Amygdala (tissue), 56 donors: ENCODE measurements at places on chromosomes 3 and 15.

GRCh38 chr3:130342821-130343661 is 2.4 kb upstream of the COL6A5 start:
- no peak for DNase-seq

DNA sequence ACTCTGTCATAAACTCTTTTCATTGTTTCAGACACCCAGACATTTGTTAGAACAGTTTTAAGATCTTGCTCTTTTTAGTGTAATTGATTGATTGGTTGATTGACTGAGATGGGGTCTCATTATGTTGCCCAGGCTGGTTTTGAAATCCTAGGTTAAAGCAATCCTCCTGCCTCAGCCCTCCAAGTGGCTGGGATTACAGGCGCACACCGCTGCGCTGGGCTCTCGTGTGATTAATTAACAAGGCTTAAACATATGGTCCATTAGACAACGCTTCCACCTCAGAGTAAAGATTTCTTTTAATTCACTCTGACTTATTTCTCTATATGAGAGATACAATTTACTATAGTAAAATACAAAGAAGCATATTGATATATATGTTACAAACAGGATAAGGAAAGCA is 114.0 kb upstream of the C2CD4B start:
- no peak for DNase-seq

DNA sequence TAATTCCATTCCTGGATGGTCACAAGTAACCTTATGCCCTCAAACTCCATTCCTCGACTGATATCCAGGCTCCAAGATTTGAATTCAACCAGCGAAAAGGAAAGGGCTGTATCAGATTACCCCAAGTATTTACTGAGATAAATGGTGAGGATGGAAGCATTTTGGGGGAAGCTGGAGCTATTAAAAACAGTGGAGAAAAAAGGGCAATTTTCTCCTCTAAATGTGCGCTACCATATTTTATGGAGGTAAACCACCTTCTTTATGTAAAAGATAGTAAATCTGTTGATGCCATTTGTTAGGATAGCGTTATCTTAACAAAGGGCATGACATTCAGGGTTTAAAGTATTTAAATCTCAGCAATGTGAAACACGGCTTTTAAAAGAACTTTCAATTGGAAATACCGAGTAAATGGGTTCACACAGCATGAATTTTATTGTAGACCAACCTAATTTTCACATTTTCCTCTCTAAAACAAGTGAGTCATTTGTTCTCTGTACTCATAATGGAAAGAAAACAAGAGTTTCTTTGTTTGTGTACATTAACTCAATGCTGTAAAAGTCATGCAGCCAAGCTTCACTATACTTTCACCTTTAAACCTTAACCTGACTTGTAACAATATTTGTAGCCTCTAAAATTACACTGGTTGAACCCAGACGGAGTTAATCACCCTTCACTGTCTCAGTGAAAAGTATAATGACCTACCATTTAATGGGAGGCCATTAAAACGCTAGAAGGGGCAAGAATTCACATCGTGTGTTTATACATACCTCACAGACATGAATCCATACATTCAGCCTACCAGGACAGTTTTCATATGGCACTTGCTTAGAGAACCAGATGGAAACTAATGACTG is 773.4 kb downstream of the ROBO1 start:
- no peak for DNase-seq

- no peak for DNase-seq
Observed at GRCh38 chr3:59118928-59119327, 69.1 kb upstream of the CFAP20DC start.

DNA sequence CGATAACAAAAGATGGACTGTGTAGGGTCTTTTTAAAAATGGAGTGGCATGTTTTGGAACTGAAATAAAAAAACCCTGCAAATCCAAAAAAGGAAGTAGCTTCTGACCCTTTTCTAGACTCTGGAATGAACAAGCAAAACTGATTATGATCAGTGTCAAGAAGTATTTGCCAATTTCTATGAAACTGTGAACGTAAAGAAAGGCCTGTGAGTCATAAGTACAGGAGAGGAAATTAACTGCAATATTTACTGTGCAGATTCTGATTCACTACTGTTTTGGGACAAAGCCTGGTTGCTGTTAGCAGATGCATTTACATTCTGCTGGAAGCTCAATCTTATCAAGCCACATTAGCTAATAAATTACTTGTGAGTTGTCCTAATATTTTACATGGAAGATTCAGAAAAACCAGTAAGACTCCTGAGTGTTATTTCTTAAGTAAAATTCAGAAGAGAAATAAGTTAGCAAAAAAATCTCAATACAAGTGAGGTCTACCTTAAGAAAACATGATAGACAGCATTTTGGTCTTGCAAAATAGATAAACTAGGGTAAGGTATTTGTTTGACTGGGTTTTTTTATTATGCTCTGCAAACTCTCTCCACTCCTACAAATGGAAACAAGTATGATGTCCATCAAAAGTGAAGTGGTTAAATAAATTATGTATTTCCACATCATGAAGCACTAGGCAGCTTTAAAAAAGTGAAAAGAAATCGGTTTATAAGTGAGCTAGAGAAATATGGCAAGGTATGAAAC is 90.2 kb upstream of the LMOD3 start:
- DNase-seq = no peak

- no peak for DNase-seq
Observed at GRCh38 chr3:126274735-126275619, 82.2 kb downstream of the KLF15 start.

GRCh38 chr15:35115155-35115725 is 30.1 kb upstream of the NANOGP8 start:
- DNase-seq = no peak

DNA sequence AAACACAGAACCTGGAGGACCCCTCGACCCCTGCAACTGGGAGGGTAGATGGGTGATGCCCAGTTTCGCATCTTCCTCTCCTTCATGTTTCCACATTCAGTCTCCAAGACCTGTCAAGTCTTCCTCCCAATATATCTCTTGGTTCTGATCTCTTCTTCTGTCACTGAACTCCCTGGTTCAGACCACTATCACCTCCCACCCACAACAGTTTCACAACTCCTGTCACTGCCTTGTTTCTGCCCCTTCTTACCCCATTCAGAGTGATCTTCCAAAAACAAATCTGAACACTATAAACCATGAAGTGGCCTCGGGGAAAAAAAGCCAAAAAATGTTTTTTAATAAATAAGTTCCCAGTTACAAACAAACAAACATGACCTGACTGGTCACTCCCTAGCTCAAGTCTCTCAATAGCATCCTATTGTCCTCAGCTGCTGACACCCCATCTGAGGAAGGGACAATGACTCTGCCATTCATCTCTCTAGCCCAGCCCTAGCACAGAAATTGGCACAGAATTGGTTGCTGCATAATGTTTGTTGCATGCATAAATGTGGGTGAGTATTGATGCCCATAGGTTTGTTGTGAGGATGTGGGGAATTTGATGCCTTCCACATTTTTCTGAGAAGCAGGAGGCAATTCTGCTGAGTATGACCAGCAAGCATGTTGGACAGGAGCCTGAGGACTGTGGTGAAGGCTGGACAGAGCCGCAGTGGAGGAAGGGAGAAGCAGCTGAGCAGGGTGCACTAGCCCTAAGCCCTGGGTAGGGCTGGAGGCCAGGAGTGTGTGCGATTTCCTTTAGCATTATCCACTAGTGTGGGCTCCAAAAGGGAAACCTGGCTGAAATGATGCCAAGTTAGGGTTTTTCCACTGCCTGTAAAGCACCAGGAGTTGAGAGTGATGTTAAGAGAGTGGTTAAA is 12.2 kb upstream of the XYLB start:
- DNase-seq = no peak

GRCh38 chr3:114556657-114557213 is 262.9 kb downstream of the TIGIT start:
- no peak for DNase-seq

DNA sequence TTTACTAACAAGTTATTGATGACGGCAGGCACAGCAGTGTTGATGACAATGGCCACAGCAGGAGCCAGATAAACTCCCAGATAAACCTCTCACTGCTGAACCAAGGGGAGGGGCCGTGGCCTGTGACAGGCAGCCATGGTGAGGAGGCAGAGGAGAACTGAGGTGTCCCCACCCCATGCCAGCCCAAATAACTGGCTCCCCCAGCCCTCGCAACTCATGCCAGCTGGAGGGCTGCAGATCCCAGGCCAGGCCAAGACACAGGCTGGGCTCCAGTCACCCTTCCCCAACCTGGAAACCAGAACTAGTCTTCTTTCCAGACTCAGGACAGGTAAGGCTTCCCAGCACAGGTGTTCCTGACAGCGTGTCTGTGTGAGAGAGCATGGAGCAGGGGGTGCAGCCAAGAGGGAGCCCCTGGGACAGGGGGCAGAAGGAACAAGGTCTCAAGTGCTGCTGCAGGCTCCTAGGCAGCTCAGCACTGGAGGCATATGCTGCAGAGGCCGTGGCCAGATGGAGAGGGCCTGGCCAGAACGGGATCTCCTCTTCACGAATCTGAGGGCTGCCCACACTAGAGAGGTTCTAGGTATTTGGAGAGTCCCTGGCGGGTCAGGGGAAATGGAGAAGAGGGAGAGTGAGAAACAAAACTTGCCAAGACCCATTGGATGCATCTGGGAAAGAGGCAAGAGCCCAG is 15.9 kb downstream of the PLA2G4F start:
- DNase-seq = no peak

DNA sequence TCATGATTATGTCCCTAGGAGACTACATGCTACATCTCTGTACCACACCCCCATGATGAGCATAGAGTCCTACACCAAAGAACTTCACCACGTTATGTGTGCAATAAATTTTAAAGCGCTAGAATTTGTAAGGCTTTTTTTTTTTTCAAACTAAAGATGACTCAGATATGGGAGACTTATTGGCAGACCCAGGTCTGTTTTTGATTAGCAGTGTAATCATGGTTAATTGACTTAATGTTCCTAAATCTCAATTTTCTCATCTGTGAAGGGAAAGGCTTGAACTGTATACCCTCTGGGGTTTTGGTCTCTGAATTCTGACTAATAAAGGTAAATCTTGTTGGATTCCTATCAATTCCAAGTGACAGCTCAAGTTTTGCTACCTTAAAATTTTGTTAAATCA is 26.4 kb downstream of the ABI3BP start:
- no peak for DNase-seq

DNA sequence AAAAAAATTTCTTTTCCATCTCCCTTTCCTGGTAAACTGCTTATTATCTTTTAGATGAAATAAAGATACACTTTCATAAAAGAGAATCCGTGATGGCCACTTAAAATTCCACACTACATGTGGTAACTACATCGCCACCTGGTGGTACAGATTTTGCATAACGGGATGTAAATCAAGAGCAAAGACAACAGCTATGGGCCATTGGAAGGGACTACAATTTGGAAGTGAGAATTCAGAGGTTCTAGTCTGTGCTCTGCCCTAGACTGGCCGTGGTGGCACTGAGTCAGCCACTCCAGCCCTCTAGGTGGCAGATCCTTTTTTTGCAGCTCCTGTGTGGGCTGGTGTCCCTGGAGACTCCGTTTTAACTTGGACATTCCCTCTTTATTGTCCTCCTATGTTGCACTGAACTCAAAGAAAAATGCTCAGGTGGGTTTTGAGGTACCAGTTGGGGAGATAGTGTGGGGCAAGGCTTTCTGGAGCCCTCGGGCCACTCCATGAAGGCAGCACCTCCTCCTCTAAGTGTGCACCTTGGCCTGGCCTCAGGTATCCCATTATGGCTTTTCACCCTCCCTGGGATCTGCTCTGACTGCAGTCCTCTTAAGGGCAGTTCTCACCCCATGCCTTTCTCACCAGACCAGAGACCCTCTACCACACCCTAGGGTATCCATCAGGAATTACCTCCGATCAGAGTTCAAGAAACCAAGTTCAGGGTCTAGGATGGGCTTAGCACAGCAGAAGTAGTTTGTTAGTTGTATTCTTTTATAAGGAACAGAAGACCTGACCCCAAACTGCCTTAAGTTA is 54.9 kb downstream of the SPSB4 start:
- DNase-seq = no peak

GRCh38 chr15:48928877-48929538 is 34.7 kb downstream of the SHC4 start:
- no peak for DNase-seq

- no peak for DNase-seq
Observed at GRCh38 chr3:112119962-112120836, 12.8 kb downstream of the GCSAM start.

DNA sequence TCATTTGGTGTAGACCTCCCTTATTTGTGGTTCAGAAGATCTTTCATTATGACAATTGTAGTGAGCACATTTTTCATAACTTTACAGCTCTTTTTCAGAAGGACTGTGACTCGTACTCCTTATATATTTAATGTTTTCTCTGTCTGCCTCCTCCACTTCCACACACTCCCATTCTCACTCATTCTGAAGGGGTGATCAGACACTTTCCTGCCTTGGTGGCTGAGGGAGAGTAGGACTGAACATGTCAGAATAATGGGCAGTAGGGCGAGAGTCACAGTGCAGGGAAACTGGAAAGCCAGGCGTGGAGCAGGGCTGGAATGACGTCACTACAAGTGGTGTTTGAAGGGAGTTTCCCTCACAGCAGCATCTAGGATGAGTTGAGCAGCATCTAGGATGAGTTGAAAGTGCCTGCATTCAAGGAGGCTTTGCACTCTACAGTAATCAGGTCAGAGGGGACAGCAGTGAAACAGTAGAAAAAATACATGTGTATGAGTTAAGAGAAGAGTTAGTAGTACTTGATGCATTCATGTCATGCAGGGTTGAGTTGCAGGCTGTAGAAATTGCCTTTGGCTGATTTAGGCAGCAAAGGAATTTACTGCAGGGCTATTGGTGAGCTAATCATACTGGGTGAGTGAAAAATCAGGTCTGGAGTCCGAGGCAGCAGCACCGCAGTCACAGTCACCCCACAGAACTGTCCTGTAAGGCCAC is 36.3 kb upstream of the FBXL22 start:
- DNase-seq = no peak

- no peak for DNase-seq
Observed at GRCh38 chr15:99057020-99057419, 47.9 kb upstream of the SYNM start.
